ENCODE measurements at places on chromosomes 2 and 18.

DNA sequence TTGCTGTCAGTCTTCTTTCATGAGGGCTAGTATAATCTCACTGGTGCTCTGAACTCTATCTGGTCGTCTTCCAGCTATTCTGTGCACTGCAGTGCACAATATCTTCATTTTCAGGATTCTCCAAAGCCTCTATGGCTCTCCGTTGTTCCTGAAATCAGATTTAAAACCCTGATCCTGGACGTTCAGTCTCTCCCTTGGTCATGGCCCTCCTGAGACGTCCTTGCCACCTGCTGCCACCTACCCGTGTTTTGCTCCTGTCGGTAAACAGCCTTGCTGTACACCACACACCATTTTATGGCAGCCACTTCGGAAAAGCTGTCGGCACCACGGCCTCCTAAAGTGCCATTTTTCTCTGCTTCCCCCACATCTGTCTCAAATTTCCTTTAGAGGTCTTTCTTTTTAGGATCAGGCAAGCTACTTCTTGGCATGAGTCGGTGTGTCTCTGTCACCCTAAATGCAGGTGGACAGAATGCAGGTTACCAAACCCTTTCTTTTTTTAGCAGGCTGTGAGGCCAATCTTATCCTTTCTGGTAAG lies 170.0 kb downstream of the HRH4 start:
- no peak for DNase-seq

- no peak for DNase-seq
Measured at GRCh38 chr2:37560241-37560848, 111.1 kb downstream of the CDC42EP3 start.

- no peak for DNase-seq
Measured at GRCh38 chr2:122063716-122064115, 308.3 kb downstream of the TSN start.

DNA sequence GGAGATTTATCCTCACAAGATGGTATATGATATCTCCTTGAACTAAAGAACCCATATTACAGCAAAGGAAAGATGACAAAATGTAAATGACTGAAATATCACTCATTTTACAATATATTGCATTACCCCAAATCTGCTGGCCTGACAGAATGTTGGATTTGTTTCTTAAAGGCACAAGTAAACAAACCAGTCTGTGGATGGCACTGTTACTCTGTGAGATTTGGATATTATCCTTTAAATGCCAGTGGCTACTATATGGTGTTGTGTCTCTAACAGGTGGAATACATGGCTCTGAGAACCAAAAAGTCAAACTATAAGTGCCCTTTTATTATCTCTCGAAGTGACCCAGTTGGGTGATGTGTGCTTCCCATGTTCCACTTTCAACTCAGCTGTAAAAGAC lies 125.7 kb downstream of the PDE1A start:
- DNase-seq: no peak

GRCh38 chr2:219469186-219469724 lies 29.4 kb upstream of the GMPPA start:
- no peak for DNase-seq

DNA sequence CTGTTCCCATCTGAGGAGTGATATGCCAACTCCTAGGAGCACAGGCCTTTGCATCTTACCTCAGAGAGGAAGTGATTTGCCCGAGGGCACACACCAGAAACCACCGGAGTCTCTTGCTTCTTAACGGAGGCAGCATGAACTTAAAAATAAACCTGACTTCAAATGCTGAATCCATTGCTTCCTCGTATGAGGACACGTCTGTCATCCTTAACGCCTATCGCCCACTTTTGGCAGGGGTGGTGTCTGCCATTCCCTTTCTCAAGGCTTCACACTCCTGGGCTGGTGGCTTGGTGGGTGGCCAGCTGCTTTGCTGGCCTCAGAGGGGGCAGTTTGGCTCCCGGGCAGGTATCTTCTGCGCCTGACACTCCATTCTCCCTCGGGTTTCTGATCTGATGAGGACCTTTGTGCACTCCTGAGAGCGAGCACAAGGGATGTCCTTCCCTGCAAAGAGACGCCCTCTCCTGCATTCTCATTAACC lies 1.1 kb upstream of the PREB start:
- no peak for DNase-seq

GRCh38 chr18:61394983-61395382 lies 61.8 kb downstream of the CDH20 start:
- DNase-seq: no peak

DNA sequence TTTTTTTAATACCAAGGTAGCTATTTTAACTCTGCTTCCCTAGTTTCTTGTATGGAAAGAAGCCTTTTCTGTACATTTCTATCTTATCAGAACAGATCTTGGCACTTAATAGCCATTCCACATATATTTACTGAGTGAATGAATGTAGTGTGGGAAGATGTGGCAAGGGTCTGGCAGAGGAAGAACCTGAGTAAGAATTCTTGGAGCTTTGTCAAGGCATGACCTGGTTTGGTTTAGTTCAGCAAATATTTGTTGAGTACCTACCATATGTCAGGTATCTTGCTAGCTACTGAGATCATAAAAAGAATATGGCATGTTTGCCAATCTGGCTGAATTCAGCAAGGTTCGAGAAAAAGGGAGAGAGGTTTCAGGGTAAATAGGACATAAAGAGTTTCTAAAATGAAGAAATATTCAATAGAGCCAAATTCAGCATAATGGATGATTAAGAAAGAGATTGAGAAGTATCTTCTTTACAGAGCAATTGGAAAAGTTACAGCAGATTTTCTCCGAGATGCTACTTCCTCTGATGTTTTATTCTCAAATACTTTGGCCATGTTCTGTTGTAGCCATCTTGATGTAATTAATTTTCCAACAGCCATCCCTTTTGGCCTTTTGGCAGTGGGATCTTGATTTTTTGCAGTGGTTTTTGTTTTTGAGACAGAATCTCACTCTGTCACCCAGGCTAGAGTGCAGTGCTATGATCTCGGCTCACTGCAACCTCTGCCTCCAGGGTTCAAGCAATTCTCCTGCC lies 21.7 kb upstream of the MEP1B start:
- no peak for DNase-seq

DNA sequence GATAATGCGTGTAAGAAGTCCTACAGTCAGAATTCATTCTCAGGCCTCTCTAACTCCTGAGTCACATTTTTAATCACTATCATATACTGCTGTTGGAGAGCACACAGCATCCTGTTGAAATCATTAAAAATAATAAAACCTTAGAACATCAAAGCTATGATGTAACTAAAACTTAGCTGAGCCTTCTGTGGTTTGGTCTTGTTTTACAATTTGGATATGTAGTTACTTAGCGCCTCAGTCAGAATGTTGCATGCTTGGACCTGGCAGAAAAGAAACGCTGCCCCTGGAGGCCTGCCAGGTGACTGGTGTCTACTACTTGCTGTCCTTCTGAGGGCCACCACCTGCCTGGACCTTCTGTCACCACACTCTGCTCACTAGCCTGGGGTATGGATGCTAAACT lies 261.1 kb upstream of the RASGRP3 start:
- DNase-seq: no peak

DNA sequence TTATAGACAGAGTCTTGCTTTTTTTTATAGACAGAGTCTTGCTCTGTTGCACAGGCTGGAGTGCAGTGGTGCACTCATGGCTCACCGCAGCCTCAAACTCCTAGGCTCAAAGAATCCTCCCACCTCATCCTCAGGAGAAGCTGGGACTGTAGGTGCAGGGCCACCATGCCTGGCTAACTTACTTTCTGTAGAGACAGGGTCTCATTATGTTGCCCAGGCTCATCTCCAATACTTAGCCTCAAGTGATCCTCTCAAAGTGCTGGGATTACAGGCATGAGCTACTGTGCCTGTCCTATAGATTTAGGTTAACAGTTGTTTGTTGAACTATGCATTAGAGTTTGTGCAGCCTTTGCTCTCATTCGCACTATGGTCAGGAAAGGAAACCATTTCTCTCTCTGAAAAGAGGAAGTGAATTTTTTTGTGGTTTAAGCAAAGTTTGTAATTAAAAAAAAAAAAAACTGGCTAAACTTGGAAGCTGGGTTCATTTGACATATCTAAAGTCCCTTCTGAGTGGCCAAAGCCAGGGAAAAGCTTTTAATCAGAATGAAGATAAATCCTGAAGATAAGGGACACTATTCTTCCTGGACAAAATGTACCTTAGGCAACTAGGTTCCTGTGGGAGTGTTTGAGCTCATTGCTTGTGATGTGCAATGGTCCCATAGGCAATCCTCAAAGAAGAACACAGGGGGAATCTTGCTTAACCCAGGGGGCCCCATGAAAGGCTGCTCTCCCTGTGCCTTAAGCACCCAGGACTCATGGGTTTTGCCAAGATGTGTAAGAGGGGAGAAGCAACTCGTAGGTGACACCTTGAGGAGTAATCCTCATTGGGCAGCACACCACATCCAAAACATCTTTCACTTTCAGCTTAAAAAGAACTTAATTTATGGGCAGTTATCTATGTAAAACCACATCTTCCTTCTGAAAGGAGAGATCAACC lies 201.7 kb downstream of the MREG start:
- DNase-seq: no peak

- DNase-seq: no peak
Measured at GRCh38 chr2:209864716-209865295, 93.2 kb downstream of the UNC80 start.

DNA sequence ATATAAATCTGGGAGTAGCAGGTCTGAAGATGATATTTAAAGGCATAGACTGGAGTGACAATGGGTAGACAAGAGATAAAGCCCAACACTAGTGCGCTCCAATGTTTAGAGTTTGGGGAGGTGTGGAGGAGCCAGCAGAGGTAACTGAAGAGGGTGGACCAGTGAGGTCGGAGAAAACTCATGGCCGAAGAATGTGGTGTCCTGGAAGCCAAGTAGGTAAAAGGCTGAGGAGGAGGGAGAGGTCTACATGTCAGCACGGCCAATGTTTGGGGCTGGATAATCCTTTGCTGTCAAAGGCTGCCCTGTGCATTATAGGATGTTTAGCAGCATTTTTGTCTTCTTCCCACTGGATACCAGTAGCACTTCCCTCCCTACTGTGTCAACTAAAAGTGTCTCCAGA lies 78.8 kb upstream of the KCNE4 start:
- no peak for DNase-seq

Measured in GM12892 (cell line).